ENCODE measurements at places on chromosomes 1 and 21.
A peak's percentile ranks its signal among the peaks of the same experiment; 100 is the strongest.

DNA sequence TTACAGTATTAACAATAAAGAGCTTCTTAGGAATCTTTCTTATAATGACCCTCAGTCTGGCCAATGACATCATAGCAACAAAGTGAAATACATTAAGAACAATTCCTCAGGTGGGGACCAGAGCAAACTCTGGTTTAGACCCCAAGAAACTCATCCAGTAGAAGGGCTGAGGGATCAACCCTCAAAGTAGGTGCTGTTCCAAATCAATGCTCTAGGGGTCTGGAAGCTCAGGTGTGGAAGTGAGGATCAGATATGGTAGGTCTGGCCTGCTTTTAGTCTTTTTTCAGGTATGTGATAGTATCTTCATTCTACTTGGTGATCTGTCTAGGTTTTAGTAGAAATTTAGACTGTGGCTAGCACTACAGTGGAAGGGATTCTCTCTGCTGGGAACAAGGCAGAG, 291.7 kb downstream of the PDE4B start:
- DNase-seq = no peak

DNA sequence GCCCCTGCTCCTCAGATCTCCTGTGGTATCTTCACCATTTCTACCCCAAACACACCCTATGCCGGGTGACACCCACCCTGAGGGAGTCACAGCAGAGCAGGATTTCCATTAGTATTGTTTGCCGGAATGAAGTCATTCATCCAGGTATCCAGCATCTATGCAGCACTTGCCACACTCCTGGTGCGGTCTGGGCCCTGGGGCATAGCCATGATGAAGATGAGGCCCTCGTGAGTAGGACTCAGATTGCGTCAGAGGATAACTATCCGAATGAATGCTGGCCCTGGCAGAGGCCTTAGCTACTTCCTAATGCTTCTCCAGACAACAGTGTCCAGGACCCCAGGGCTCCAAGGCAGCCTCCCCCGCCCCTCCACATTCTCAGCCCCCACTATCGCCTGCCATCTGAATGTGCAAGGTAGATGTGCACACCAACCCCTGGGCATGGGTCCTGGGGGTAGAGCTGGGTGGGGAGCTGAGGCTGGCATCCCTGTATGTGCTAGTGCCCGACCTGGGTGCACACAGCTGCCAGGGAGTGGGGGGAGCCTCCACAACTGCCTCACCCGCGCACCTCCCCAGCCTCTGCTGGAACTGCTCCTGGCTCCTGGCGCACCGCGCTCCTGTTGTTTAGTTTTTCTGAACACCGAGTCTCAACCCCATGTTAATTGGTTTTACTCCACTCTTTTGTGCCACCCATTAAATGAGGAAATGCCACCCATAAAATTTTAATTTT, 25.5 kb upstream of the ZC3H12A start:
- DNase-seq = no peak

- no peak for DNase-seq
Observed at GRCh38 chr1:86477682-86478081, 9.0 kb downstream of the CLCA1 start.

DNA sequence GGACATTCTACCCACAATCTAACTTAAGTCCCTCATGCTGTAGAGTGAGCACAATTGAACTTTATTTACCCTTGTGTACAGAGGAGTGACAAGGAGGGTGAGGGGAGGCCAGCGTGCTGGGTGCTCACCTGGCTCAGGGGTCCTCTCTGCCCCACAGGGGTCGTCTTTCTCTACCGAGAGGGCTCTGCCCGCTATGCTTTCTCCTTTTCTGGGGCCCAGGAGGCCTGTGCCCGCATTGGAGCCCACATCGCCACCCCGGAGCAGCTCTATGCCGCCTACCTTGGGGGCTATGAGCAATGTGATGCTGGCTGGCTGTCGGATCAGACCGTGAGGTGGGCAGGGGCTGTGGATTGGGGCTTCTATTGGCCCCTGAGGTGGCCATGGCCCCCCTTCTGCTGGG, 5.4 kb downstream of the BCAN start:
- DNase-seq = no peak

DNA sequence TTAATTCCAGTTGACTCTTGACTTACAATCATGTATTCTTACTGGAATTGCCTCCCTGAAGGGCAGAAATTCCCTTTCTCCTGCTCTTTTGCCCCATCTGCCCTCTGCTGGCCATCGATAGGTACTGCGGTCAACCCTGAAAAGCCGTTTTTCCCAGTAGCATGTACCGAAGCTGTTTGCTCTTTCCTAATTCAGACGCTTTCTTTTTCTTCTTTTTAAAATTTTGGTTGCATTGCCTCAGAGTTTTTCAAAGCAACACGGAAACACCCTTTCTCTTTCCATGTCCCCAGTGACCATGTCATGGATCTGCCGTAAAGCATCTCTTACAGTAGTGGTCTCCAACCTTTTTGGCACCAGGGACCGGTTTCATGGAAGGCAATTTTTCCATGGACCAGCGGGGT, 164.2 kb upstream of the C1orf21 start:
- peak; percentile 60 for DNase-seq

- no peak for DNase-seq
Observed at GRCh38 chr1:41240781-41241353, 1.2 kb downstream of the SCMH1 start.

GRCh38 chr1:78286686-78287085, 204.1 kb upstream of the PTGFR start:
- DNase-seq = no peak

DNA sequence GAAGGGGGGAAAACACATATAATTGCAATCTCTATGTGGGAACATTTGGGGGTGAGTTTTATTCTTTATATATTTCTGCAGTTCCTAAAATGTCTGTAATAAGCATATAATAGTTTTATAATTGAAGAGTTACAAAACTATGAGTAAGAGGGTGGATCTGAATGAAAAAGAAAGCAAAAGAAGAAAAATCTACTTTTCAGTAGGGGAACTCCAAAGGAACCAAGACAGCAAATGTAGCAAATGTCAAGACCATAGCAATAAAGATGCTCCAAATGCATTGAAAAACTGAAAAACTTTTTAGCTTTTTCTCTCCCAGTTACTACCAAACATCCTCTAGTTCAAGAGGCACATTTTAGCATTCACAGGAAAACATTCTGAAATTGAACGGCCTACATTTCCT, 434.8 kb downstream of the LMO4 start:
- DNase-seq = no peak

DNA sequence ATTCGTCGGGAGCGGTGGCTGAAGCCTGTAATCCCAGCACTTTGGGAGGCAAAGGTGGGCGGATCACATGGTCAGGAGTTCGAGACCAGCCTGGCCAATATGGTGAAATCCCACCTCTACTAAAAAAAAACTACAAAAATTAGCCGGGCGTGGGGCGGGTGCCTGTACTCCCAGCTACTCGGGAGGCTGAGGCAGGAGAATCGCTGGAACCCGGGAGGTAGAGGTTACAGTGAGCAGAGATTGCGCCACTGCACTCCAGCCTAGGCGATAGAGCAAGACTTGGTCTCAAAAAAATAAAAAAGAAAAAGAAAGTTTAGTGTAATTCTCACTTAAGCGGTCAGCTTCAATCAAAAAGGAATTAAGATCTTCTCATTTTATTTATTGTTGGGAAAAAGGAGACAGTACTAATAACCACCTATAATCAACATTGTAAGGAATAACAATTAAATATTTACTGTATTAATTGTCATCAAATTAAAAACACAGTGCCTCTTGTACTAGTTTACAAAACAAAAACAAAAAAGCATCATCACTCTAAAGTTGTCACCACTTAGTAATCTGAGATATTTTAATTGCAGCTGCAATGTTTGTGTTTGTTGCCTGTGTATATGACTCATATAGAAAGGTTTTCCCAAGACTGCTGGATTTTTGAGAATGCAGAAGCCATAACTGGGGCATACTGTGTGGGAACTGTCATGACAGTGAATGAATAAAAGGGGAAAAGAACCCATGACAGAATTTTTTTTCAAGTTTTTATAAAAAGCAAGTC, 3.7 kb downstream of the FBXO42 start:
- DNase-seq = no peak

DNA sequence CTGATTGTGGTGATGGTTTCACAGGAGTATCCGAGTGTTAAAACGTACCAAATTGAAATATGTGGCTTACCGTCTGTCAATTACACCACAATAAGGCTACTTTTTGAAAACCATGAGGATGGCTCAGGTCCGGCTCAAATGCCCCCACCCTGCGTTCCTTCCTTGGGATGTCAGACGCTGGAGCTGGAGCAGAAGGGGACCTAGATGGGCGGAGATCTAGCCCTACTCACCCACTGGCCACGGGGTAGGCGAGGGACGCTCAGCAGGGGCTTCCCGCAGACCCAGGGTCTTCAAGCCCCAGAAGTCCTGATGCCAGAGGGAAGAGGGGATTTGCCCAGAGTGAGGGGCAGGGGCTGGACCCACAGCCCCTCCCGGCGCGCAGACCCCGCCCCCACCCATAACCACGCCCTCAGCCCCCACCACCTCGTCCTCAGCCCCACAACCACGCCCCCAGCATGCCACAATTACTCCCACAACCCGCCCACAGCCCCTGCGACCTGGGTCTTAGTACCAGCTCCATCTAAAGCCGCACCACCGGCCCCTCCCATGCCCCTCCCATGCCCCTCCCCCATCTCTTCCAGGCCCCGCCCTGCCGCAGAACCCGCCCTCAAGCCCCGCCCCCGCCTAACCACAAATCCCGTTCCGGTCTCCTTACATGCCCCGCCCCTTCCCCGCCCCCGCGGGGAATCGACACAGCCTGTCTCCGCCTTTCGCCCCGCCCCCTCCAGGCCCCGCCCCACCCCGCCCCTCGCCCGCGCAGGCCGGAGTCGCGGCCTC, at the start of gene LRRC3:
Gene LRRC3 (plus strand): TSS at position 764 of the 777 bp plus-strand sequence. CDS start 1,135 bp downstream, outside the sequence.
- DNase-seq = peak; percentile 25
